T-helper 1 cell treated with Interleukin-12 subunit alpha and Interleukin-12 subunit beta and Interleukin-4 antibody, amounts not matched to agents 30 ng/mL and 1 ng/mL, for 36 hours (primary cell): ENCODE measurements at places on chromosomes 5 and 9. TPM values are rescaled to one million over a fixed set of nuclear protein-coding genes. Genes with fewer than 3 reads are reported as not detected.

Gene SLC45A2
- 0.34 TPM in 1 of 2 replicates, not detected in the other for total RNA-seq

Gene COMMD10
- 28.8 and 30.1 TPM in 2 replicates for total RNA-seq

Gene TSLP
- total RNA-seq = 0.15 and 0.29 TPM in 2 replicates

Gene PLCXD3
- total RNA-seq = 0.02 TPM in 1 of 2 replicates, not detected in the other

Gene PCDHA9
- total RNA-seq = not detected in 2 replicates

Gene F2RL2
- total RNA-seq = not detected in 2 replicates
